Nasal cavity respiratory epithelium epithelial cell of viscerocranial mucosa (primary cell): ENCODE measurements at places on chromosomes 3 and 15. TPM values are rescaled to one million over a fixed set of nuclear protein-coding genes. Genes with fewer than 3 reads are reported as not detected.

The UACA gene
- 24.3 TPM in 2 replicates for total RNA-seq

The RASL12 gene
- total RNA-seq: not detected in 2 replicates

The GOLGA8N gene
- total RNA-seq: 1.4 and 3.1 TPM in 2 replicates

The PLXNA1 gene
- 42.7 and 139 TPM in 2 replicates for total RNA-seq

The ANP32A gene
- 44.4 and 84.4 TPM in 2 replicates for total RNA-seq

The FAM107A gene
- not detected in 2 replicates for total RNA-seq

The FBXL22 gene
- 0.28 and 0.34 TPM in 2 replicates for total RNA-seq

The KCNMB3 gene
- 0.34 and 1.1 TPM in 2 replicates for total RNA-seq

The GATA2 gene
- total RNA-seq: not detected in 2 replicates

The NLGN1 gene
- total RNA-seq: 0.36 TPM in 1 of 2 replicates, not detected in the other

The ACTC1 gene
- not detected in 2 replicates for total RNA-seq

The PTH1R gene
- not detected in 2 replicates for total RNA-seq

The SUCNR1 gene
- total RNA-seq: not detected in 2 replicates

The ALS2CL gene
- 70.4 and 81.4 TPM in 2 replicates for total RNA-seq

The DOCK3 gene
- total RNA-seq: under 0.01 and 0.36 TPM in 2 replicates

The CDHR4 gene
- not detected in 2 replicates for total RNA-seq

The GOLGA8J gene
- total RNA-seq: not detected in 2 replicates

The ATP10A gene
- under 0.01 and 1.00 TPM in 2 replicates for total RNA-seq

The ARGFX gene
- total RNA-seq: not detected in 2 replicates

The GOLGA6L7 gene
- total RNA-seq: not detected in 2 replicates

The MLF1 gene
- 8.9 and 9.5 TPM in 2 replicates for total RNA-seq

The SCAANT1 gene
- total RNA-seq: not detected in 2 replicates

The ZNF385D gene
- 0.14 TPM in 1 of 2 replicates, not detected in the other for total RNA-seq

The NME9 gene
- 0.21 TPM in 1 of 2 replicates, not detected in the other for total RNA-seq

The GABRR3 gene
- total RNA-seq: not detected in 2 replicates

The PLSCR5 gene
- not detected in 2 replicates for total RNA-seq

The CACNA2D3 gene
- total RNA-seq: 0.07 and 1.0 TPM in 2 replicates

The LSAMP gene
- not detected in 2 replicates for total RNA-seq

The HIGD2B gene
- not detected in 2 replicates for total RNA-seq

The SLC22A14 gene
- 0.34 and 0.57 TPM in 2 replicates for total RNA-seq

The ARHGEF26 gene
- total RNA-seq: 0.34 and 0.85 TPM in 2 replicates

The SKOR1 gene
- total RNA-seq: under 0.01 and 0.14 TPM in 2 replicates

The SLC24A5 gene
- total RNA-seq: not detected in 2 replicates

The CHRNA5 gene
- total RNA-seq: 1.9 and 2.1 TPM in 2 replicates

The CLDN16 gene
- 1.0 and 3.4 TPM in 2 replicates for total RNA-seq

The ANKRD63 gene
- not detected in 2 replicates for total RNA-seq

The CCDC9B gene
- total RNA-seq: 9.9 and 29.4 TPM in 2 replicates

The POPDC2 gene
- 0.28 and 0.34 TPM in 2 replicates for total RNA-seq

The B3GNT5 gene
- 43.7 and 92.2 TPM in 2 replicates for total RNA-seq
